ENCODE measurements at places on chromosomes 16 and 17.

DNA sequence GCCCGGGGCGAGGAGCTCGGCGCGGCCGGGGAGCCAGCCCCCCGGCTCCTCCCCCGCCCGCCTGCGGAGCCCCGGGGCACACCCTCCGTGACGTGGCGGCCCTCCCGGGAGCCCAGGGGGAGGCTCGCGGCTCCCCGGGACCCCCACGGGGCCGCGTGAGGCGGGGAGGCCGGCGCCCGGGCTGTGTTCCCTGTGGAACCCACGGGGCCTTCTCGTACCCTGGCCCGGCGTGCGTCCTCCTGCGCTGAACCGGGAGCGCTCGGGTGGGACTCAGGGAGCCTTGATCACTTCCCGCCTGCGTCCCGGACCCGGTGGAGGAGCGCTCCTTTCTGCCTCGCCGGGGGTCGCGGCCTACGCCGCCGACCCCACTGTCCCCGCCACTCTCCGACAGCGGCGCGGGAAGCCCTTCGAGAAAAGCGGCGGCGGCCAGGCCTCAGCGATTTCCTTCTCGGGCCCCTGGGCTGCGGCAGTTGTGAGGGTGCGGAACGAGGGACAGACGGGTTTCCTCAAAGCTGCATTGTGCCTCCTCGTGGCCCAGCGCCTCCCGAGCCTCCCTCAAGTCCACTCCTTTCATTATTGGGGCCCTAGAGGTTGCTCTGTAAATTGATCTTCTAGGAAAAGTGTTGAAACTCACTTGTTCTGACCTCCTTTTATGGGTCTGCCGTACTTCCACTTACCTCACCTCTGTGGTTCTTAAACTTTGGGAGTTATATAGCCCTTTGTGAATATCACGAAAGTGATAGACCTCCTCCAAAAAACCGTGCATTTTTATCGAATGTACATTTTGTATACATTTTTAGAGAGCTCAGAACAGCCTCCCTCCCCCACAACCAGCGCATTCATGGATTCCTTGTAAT lies 597 bp downstream of the LIG3 start:
- DNase-seq = peak; percentile 78

DNA sequence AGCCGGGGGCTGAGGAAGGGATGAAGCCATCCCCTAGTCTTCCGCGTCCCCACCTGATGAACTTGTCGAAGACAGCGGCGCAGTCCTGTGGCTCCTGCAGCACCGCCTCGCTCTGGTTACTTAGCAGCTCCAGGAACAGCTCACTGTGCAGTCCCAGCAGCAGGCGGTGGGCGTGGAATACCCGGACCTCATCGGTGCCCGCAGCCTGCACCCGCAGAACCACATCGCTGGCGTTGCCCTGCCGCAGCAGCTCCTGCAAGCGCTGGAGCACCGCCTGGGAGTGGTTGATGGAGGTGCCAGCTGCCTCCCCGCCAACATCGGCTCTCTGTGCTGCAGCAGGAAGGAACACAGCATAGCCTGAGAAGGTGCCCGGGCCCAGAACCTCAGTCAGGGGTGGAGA lies 1.8 kb downstream of the BTBD17 start:
- no peak for DNase-seq

- peak; percentile 42 for DNase-seq
Observed at GRCh38 chr16:68272507-68273209, 8.3 kb downstream of the SLC7A6 start.

GRCh38 chr16:16861546-16861945 lies 482.6 kb downstream of the NPIPA7 start:
- peak; percentile 40 for DNase-seq

DNA sequence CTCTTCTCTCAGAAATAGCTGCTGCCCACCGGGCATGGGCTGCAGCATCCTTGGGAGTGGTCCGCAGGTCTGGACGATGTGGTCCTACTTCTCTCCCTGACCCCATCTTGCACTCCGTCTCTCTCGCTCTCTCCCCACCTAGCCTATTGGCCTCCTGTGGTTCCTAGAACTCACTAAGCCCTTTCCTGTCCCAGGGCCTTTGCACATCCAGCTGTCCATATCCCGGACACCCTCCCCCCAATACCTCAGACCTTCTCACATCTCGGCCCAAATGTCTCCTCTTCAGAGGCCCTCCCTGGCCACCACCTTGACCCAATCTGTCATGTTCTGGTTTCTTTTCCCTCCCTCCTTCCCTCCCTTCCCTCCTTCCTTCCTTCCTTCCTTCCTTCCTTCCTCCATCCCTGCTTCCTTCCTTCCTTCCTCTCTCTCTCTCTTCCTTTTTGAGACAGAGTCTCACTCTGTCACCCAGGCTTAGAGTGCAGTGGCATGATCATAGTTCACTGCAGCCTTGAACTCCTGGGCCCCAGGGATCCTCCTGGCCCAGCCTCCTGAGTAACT lies 4.5 kb downstream of the SLC4A1 start:
- DNase-seq = no peak

DNA sequence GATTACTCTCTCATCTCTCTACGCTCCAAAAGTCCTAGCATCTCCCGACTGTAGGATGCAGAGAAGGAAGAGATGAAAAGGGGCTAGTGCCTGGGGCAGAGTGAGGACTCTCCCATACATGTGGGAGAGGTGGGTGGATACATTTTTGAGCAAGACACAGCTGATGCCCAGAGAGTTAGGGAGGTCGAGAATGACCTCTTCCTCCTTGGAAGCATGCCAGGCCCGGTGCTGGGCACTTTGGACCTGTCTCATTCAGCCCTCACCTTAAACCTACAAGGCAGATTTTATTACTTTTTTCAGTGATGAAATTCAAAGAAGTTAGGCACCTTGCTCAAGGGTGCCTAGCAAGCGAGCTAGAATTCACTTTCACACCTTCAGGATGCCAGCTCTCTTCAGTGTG lies 38.2 kb downstream of the WSCD1 start:
- no peak for DNase-seq

DNA sequence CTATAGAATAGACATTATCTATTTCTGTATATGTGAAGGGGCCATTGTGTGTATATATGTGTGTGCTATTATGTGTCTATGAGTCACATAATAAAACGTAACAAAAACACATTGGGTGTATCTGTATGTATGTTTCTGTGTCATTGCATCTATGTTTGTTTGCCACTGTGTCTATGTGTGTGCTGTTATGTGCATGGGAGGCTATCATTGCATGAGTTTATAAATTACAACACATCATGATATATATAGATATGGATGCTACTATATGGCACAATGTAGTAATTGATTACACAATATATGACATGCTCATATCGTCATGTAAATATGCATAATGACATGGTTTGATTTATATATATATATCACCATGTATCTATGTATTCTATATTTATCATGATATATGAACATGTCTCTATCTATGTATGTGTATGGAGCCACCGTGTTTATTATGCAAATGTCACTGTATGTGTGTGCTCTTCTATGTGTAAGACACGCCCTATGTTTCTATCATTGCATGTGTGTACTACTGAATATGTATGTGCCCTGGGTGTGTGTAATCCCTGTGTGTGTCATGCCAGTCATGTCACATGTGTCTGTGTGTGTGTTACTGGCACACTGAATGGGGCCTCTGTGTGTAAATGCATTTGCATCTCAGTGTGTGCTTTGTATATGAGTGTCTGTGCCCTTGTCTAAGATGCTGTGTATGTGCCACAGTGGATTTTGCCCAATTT lies 1.4 kb upstream of the TSPOAP1 start:
- peak; percentile 52 for DNase-seq

DNA sequence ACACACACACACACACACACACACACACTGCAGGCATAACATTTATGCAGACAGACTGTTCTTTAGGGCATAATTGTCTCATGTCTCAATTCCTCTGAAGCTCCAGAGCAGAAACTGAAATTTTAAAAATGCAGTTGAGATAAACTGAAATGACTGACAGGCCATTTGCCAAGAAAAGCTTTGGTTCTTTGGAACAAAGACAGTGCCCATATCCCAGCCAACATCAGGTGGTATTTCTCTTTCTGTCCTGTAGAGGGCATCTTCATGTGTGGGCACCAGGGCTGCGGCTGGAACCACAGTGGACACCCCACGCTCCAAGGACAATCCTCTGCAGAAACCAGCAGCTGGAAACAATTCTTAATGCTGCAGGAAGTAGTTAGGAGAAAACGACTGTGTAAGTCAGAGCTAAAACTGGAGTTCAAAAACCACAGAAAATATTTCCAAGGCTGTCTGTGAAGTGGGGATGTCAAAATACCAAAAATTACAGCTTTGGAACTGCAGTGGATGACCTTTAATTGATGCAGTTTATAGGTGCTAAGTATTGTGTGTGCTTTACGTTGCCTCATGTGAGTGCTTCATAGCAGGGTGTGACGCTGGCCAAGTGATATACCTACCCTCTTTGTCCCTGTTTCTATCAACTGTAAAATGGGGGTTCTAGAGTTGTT lies 10.6 kb upstream of the MEFV start:
- DNase-seq = no peak

DNA sequence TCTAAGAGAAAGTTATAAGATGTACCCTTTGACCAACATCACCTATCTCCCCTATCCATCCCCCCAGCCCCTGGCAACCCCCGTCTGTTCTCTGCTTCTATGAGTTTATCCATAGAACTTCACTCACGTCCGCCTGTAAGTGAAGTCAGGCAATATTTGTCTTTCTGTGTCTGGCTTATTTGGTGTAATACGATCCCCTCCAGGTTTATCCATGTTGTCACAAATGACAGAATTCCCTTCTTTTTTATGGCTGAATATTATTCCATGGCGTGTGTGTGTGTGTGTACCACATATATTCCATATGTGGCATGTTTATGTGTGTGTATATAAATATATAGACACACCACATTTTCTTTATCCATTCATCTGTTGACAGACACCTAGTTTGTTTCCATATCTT lies 339.7 kb downstream of the CPPED1 start:
- DNase-seq = no peak

DNA sequence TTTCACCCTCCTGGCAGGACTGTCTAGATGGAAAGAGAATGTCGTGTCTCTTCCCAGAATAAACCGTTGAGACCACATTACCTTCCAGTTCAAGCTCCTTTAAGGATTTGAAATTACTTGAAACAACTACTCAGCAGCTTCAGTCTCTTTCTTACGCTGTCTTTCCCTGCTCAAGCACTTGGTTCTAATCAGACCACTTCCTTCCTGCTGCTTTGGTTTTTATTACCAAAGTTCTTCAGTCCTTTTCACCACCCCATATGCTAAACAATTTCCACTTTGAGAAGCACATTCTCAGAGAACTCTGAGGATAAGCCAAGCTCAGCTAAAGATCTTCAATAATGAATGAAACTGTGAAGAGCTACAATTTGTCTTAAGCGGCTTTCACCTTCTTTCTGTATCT lies 105.4 kb downstream of the STX8 start:
- DNase-seq = no peak

DNA sequence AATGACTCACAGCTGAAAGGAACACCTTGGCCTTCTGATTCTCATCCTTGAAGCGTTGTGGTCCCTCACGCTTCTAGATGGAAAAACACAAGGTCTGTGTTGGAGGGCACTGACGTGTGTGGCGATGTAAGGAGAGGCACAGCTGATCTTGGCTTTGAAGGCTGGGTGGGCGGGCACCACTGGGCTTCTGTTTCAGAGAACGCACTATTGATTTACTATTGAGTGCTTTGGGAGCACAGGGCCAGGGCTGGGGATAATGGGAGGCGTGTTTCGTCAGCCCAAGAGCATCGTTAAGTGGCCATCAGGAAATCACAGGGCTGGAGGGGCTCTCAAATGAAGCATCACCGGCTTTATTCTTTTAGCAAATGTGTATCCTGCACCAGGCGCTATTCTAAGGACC lies 70.7 kb downstream of the CMIP start:
- DNase-seq = no peak

- DNase-seq = no peak
Observed at GRCh38 chr16:49574826-49575225, 201.2 kb downstream of the C16orf78 start.

DNA sequence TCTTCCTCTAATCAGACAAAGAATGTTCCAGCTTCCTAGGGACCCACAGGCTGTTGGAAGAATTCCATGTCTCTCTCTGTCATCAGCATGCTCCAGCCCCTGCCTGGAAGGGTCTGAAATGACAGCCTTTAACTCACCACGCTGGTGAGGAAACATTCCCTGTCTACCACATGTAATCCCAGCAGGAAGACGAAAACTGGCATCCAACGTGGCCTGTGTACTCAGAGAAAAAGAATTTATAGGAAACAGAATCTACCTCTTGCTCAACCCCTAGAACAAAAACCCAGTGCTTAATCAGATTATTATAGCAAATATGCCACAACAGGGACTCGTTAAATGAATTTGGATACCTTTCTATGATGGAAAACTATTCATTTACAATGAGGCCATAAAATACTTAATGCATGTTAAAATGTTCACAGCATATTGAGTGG lies 147.3 kb upstream of the FOXF1 start:
- DNase-seq = no peak

GRCh38 chr17:62787366-62787765 lies 20.7 kb downstream of the MARCHF10 start:
- no peak for DNase-seq

GRCh38 chr17:77472468-77473310 lies 331.9 kb downstream of the SEC14L1 start:
- DNase-seq = peak; percentile 37

All from activated naive CD4-positive, alpha-beta T cell treated with Interleukin-2 at 50 U/mL for 16 hours (primary cell).